Activated T-helper 17 cell treated with anti-CD3 and anti-CD28 coated beads, Interleukin-2, amount 50 U/mL, for 72 hours (primary cell): ENCODE measurements at places on chromosomes 1 and 21. TPM values are rescaled to one million over a fixed set of nuclear protein-coding genes. Genes with fewer than 3 reads are reported as not detected.

Gene KIF17
- 0.85 TPM for total RNA-seq

DNA sequence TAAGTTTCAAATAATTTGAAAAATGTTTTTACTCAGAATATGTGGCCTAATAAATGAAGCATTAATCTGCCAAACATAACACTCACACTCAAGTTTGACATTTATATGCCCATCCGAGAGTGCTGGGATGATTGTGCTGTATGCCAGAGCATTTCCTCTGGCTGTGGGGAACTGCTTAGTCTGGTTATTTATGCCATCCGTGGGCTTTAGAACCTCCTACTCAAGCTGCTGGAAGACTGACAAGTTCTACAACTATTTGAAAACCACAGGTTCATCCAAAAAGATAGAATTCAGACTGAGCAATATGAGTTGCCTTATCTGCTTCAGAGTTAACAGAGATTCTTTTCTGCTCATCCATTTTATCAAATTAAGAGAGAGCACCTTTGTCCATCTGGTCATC is 25.9 kb downstream of the PCNX2 start:
- ATAC-seq = peak; percentile 33
- H3K4me3 ChIP-seq = no peak overlapping the region
- no peaks in the 10 kb centered on the region for H3K27me3 ChIP-seq
- peaks cover 13% of the 10 kb centered on the region for H3K4me1 ChIP-seq

GRCh38 chr1:52927212-52928014 is at the start of gene SCP2:
Gene SCP2 (plus strand): TSS chr1:52927276. CDS start chr1:52927397, 121 bp downstream.
- H3K27me3 ChIP-seq = no peaks in the 10 kb centered on the region
- no peaks in the 10 kb centered on the region for H3K36me3 ChIP-seq
- H3K4me3 ChIP-seq = peak within 1 kb of the TSS; percentile 88
- peaks cover 5% of the 10 kb centered on the region for H3K4me1 ChIP-seq
- peak; percentile 95 for ATAC-seq
- peak within 1 kb of the TSS; percentile 88 for H3K27ac ChIP-seq

GRCh38 chr1:3463408-3463863 is 9.0 kb downstream of the ARHGEF16 start:
- H3K27me3 ChIP-seq = no peaks in the 10 kb centered on the region
- H3K4me3 ChIP-seq = no peak overlapping the region
- no peaks in the 10 kb centered on the region for H3K36me3 ChIP-seq
- H3K4me1 ChIP-seq = no peaks in the 10 kb centered on the region

- peak within 1 kb of the TSS; percentile 88 for H3K27ac ChIP-seq
- peak within 1 kb of the TSS; percentile 56 for H3K4me3 ChIP-seq
- H3K4me1 ChIP-seq = peaks cover 5% of the 10 kb centered on the region
- H3K27me3 ChIP-seq = no peaks in the 10 kb centered on the region
These were observed at the start of gene SPOCD1 for GRCh38 chr1:31815752-31816500. Gene SPOCD1 (minus strand): TSS chr1:31816022. CDS start chr1:31815333, 689 bp downstream.

Gene MNDA
- total RNA-seq = not detected

- ATAC-seq = no peak
- H3K27me3 ChIP-seq = no peaks in the 10 kb centered on the region
- no peak overlapping the region for H3K27ac ChIP-seq
These were observed 58.2 kb downstream of the DUSP10 start for GRCh38 chr1:221683681-221684080.

Gene EVA1C
- total RNA-seq = 13.1 TPM

GRCh38 chr1:225767634-225768540 is 9.7 kb upstream of the SRP9 start:
- H3K36me3 ChIP-seq = no peaks in the 10 kb centered on the region
- H3K4me1 ChIP-seq = no peaks in the 10 kb centered on the region

Gene AGRN
- total RNA-seq = 87.6 TPM

DNA sequence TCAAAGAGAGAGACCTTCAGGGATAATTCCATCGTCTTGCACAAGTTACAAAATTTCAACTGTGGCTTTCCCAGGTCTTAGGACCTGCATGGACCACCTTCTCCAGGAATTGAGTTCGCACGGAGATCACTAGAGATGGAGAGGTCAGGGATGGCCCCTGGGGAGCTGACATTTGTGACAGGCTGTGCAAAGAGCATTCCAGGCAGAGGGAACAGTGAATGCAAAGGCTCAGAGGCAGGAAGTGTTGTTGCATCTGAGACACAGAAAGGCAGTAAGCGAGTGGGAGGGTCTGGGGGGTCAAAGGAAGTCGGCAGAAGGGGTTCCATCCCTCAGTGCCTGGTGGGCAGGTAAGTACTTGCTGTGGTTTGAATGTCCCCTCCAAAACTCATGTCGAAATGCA is 9.5 kb upstream of the SELENON start:
- H3K4me3 ChIP-seq = no peak overlapping the region
- H3K27me3 ChIP-seq = no peaks in the 10 kb centered on the region
- peak overlapping the region; percentile 32 for H3K27ac ChIP-seq
- ATAC-seq = no peak
- H3K36me3 ChIP-seq = no peaks in the 10 kb centered on the region
- no peaks in the 10 kb centered on the region for H3K4me1 ChIP-seq

Gene G0S2
- total RNA-seq = 17.1 TPM

Gene CYP4B1
- 0.56 TPM for total RNA-seq

Gene NASP
- total RNA-seq = 224 TPM
